ENCODE measurements at places on chromosomes 5 and 9.

GRCh38 chr5:145221416-145221815, 613.7 kb downstream of the PRELID2 start:
- no peak for DNase-seq

DNA sequence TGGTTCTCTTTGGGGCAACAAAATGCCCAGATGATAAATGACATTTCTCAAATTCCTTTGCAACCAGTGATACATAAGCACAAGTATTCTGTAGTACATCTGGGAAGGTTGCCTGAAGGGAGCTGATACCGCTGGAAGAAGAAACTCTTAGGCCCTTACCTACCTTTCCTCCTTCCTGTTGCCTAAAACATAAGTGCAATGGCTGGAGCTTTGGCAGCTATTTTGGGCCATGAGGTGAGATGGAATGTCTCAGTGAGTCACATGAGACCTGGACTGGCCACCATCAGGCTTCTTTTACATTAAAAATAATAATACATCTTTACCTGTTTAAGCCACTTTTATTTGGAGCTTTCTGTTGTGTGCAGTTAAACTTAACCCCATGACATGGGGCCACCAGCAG, 11.2 kb upstream of the ADGRD2 start:
- no peak for DNase-seq

GRCh38 chr5:99949969-99950524, 585.1 kb upstream of the FAM174A start:
- DNase-seq: no peak

- DNase-seq: no peak
Measured at GRCh38 chr5:140075371-140075770, 32.3 kb upstream of the NRG2 start.

DNA sequence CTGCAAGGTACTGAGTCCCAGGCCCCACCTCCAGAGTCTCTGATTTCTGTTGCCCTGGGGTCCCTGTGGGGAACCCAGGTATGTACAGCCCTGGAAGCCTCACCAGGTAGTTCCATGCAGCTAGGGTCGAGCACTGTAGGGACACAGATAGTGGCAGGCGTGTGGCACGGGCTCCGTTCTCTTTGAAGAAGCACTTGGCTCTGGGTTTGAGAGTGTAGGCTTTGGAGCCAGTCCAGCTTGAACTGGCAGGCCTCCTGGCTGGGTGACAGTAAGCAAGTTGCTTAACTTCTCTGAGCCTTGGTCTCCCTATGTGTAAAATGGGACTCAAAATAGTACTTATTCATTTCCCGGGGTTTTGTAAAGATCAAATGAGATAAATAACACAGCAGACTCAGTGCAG, 5.6 kb downstream of the OLFM1 start:
- no peak for DNase-seq

All from Peyer's patch (tissue), 4 donors.